HCT116 (cell line): ENCODE measurements at places on chromosomes 12 and 14. TPM values are rescaled to one million over a fixed set of nuclear protein-coding genes. Genes with fewer than 3 reads are reported as not detected.

GRCh38 chr12:50589650-50590435 is 85.1 kb downstream of the DIP2B start:
- DNase-seq = no peak

- no peak for DNase-seq
These were observed 179.2 kb downstream of the PTPN11 start for GRCh38 chr12:112597986-112598385.

GRCh38 chr12:100567945-100568344 is 5.5 kb upstream of the GAS2L3 start:
- no peak for DNase-seq

- DNase-seq = no peak
These were observed 55.2 kb downstream of the SEL1L start for GRCh38 chr14:81478446-81478845.

DNA sequence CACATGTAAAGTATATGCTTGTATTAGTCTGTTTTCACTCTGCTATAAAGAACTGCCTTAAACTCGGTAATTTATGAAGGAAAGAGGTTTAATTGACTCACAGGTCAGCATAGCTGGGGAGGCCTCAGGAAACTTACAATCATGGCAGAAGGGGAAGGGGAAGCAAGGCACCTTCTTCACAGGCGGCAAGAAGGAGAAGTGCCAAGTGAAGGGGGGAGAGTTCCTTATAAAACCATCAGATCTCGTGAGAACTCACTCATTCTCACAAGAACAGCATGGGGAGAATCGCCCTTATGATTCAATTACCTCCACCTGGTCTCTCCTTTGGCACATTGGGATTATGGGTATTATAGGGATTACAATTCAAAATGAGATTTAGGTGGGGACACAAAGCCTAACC is 229.5 kb upstream of the PLXNC1 start:
- DNase-seq = no peak

DNA sequence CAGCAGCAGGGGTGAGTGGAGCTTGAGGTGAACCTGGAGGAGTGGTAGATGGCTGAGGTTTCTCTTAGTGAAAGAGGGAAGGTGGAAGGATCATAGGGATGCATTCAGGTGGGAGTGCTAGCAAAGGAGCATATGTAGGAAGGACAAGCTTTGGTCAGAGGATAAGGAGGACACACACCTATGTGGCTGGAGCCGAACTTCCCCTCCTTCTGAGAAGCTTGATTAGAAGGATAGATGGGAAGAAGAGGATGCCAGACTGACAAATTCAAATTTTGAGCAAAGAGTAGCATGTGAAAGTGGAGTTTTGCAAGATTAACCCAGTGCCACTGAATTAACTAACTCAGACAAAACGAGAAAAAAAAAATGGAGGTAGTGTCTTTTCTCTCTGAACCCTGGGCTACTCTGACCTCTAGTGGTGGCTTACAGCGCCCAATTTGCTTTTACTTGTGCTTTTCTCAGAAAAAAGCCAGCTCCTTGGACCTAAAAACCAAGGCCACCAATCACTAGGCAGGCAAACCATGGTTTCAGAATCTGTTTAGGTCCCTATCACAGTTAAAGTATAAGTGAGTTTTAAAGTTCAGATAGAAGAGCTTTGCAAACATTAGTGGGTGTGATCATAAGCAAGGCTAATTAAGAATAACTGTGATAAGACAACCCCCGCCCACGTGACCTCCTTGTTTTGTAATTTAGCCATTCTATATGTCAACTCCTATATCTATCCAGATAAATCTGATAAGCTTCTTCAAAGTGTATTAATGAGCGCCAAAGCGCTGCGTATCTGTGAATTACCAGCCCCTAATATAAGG is 15.5 kb downstream of the EMP1 start:
- DNase-seq = peak; percentile 53

GRCh38 chr14:68487805-68488590 is 304.9 kb downstream of the ZFP36L1 start:
- DNase-seq = no peak

- no peak for DNase-seq
These were observed 2.6 kb downstream of the GALNT16 start for GRCh38 chr14:69262516-69262915.

- no peak for DNase-seq
These were observed 2.5 kb downstream of the CMAS start for GRCh38 chr12:22048351-22049041.

- DNase-seq = no peak
These were observed 24.7 kb downstream of the NCKAP1L start for GRCh38 chr12:54522243-54522642.

GRCh38 chr14:56797003-56797568 is 13.2 kb downstream of the OTX2 start:
- no peak for DNase-seq

DNA sequence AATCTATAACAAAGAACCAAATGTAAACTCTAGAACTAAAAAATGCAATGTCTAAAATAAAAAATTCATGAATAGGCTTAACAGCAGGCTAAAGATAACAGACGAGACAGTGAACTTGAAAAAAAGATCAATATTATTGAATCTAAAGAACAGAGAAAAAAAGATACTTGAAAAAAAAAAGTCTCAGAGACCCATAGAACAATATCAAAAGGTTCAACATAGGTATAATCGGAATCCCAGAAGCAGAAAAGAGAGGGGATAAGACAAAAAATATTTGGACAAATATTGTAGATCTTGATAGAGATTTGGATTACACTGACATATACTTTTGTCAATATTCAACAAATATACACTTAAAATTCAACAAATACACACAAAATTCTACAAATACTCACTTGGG is 56.6 kb downstream of the TC2N start:
- no peak for DNase-seq

DNA sequence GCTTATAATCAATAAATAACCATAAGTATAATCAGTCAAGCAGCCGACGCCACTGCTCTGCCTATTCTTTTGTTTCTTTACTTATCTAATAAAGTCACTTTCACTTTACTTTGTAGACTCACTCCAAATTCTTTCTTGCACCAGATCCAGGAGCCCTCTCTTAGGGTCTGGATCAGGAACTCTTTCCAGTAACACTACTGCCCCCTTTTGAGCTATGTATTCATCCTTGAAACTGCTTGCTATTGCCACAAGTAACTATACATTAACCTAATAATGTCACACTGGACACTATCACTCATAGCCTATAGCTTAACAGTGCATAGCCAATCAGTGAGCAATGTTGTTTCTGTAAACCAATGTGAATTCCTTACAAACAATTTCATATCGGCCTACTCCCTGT is 2.8 kb upstream of the NID2 start:
- no peak for DNase-seq

GRCh38 chr14:99872786-99873440 is 79.7 kb downstream of the EML1 start:
- DNase-seq = no peak

DNA sequence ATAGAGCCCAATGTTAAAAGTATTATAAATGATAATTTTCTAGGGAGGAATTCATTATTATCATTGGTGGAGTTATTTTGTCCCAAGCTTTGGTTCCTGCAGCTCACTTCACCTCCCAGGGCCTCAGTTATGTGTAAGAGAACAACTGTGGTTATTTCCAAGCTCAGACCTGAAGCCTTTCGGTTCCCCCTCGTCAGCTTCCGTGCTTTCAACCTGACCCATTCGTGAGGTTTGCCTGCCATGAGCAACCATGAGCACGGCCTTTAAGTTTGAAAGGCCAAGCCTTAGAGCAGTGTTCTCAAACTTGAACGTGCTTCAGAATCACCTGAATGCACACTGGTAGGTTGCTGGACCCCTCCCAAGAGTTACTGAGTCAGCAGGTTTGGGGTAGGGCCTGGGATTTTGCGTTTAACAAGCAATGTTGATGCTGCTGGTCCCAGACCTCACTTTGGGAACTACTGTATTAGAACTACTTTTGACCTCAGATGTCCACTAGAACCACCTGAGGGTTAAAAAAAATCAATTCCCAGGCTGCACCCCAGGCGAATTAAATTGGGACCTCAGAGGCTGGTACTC is 133.0 kb upstream of the PRMT8 start:
- no peak for DNase-seq

DNA sequence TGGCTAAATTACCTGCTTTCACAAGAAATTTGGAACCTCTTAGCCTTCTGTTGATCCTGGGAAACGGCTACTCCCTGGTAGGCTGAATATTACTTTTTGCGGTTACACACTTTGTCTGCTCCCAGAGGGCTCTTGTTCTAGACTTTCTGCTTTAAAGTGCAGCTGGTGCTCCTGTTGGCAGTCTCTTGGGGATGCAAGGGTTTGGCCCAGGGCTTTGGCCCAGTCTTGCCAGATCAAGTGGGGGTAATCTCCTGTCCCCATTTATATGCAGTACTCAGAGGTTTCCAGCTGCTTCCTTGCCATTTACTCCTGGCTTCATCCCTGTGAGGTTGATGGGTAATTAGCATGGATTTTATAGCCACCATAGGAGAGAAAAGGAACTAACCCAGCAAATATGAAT is 558.2 kb upstream of the MIS18BP1 start:
- DNase-seq = no peak

- DNase-seq = no peak
These were observed 99.5 kb downstream of the KIF26A start for GRCh38 chr14:104237651-104238423.

GRCh38 chr14:95359994-95360826 is 40.5 kb upstream of the CLMN start:
- no peak for DNase-seq

GRCh38 chr12:123043536-123044001 is 63.1 kb downstream of the ARL6IP4 start:
- DNase-seq = peak; percentile 44

DNA sequence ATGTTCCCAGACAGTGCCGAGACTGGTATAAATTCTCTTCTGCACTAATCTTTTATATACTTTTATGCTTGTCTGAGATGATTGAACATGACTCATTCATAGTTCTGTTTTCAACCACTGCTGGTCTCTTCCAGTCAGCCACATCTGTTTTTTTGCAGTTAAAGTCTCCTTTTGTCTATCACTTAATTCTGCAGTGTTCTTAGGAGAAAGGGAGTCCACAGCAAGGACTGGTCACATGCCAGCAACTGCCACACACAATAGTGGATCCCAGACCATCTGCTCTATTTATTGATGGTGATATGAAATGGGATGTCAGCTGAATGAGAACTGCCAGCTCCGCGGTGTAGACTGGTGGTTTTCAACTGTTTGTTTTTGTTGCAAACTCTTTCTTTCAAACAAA is 379.8 kb downstream of the MED13L start:
- DNase-seq = no peak

- no peak for DNase-seq
These were observed 80.5 kb downstream of the FBXW8 start for GRCh38 chr12:116990971-116991966.

GRCh38 chr14:49702725-49703124 is 9.8 kb downstream of the KLHDC1 start:
- no peak for DNase-seq

DNA sequence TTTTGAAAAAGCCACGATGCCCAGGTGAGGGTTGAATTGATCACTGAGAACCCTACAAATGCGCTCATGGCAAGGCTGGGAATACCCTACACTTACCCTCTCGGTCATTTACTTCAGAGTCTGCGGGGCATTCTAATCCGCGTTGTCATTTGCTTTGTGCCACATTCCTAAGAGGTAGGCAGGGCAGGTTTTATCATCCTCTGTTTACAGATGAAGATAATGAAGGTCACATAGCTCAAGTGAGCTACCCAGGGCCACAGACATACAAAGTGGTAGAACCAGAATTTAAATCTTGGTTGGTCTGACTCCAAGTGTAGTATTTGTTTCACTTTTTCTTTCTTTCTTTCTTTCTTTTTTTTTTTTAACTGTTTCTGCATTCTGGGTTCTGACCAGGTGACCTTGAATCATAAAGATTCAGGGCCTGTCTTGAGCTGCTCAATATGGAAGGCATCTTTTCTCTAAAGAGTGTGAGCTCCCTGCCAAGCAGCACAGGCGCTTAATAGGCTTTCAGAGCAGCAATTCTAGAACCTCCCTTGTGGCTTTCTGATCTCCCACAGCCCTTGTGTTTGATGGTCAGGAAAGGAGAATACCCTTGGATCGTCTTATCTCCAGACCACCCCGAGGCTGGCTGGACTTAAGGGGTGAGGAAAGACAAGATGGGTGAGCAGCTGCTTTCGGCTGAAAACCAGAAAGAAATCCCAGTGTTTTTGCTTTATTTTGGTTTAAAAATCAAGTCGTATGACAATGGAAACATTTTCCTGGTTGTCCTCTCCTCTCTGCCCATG is 662 bp upstream of the BATF start:
- DNase-seq = no peak

DNA sequence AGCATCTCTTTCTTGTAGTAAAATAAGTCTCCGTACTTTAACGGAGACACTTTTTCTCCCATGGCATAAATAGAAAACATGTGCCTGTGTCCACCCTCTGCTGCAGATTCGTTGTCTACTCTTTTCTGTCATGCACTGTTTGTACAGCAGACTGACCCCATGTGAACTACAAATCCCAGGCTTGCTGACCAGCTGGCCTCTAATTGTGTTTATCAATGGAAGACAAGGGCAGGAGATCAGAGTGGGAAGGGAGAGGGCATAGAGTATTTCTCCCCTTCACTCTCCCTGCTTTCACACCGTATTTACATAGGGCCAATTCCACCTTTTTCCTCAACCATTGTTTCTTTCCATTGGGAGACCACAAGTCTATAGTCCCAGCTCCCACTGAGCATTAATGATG is 31.0 kb upstream of the TMTC2 start:
- DNase-seq = no peak

DNA sequence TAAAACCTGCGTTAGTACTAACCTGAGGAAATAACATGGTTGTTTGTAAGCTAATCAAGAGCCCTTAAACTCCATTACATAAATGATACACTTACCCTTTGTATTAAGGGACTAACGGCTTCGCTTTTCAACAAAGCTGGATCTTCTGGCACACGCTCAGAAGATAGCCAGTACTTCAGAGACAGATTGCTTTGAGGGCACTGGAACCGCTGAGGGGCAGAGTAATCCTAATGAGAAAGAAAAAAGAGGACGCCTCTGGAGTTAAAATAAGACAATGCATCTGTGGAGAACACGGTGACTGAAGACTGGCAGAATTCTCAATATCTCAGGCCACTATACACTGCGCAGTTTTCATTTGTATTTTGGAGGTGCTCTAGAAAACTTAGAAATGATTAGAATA is 1.5 kb upstream of the KTN1 start:
- DNase-seq = no peak

GRCh38 chr12:117472983-117473382 is 111.6 kb upstream of the NOS1 start:
- DNase-seq = peak; percentile 10

The SLC17A8 gene
- not detected for total RNA-seq

The PROX2 gene
- total RNA-seq = not detected

The ADGRD1 gene
- 0.44 TPM for total RNA-seq

The KCNH3 gene
- total RNA-seq = 35.3 TPM

The SLC25A21 gene
- 3.5 TPM for total RNA-seq

The SAMD15 gene
- 1.9 TPM for total RNA-seq

The FGF6 gene
- not detected for total RNA-seq

The GOLGA5 gene
- total RNA-seq = 24.4 TPM

The SOX5 gene
- total RNA-seq = 0.52 TPM

The BTG1 gene
- 57.3 TPM for total RNA-seq

The OASL gene
- 4.1 TPM for total RNA-seq

The ARL6IP4 gene
- total RNA-seq = 128 TPM

The KRT73 gene
- not detected for total RNA-seq

The KRT71 gene
- not detected for total RNA-seq

The DCN gene
- 3.6 TPM for total RNA-seq
